ENCODE measurements at places on chromosomes 12 and 14.

- no peak for DNase-seq
Measured at GRCh38 chr14:67221982-67222328, 19.3 kb upstream of the PALS1 start.

DNA sequence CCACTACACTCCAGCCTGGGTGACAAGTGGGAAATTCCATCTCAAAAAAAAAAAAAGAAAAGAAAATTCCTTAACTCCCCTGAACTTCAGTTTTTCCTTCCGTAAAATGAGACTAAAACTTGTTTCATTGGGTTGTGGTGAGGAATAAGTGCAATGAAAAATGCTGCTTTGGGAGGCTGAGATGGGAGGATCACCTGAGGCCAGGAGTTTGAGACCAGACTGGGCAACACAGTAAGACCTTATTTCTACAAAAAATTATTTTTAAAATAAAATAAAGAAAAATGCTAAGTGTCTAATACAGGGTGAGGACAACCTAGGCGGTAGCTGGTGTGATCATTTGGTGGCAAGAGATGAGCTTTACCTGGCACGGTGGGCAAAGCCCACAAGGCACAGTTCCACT, 6.9 kb downstream of the SMAGP start:
- DNase-seq, result no peak

GRCh38 chr14:101873991-101874390, 90.4 kb upstream of the DYNC1H1 start:
- DNase-seq, result no peak

- no peak for DNase-seq
Measured at GRCh38 chr12:107597695-107598410, 87.7 kb upstream of the PWP1 start.

DNA sequence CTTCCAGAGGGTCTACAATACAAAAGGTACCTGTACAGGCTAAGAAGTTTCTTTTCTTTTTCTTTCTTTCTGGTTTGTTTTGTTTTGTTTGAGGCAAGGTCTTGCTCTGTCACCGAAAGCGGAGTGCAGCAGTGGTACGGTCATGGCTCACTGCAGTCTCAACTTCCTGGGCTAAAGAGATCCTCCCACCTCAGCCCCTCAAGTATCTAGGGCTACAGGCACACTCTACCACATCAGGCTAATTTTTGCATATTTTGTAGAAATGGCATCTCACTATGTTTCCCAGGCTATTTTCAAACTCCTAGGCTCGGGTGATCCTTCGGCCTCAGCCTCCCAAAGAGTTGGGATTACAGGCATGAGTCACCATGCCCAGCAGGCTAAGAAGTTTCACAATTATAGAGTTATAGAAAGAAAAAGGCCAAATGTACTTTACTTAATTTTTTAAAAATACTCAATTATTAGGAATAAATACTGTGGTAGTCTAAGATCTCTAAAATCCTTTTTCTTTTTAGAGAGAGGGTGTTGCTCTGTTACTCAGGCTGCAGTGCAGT, 3.0 kb upstream of the PIGH start:
- DNase-seq, result no peak

Measured in effector CD8-positive, alpha-beta T cell (primary cell).